ENCODE measurements at places on chromosomes 3 and 15.
A peak's percentile ranks its signal among the peaks of the same experiment; 100 is the strongest.

DNA sequence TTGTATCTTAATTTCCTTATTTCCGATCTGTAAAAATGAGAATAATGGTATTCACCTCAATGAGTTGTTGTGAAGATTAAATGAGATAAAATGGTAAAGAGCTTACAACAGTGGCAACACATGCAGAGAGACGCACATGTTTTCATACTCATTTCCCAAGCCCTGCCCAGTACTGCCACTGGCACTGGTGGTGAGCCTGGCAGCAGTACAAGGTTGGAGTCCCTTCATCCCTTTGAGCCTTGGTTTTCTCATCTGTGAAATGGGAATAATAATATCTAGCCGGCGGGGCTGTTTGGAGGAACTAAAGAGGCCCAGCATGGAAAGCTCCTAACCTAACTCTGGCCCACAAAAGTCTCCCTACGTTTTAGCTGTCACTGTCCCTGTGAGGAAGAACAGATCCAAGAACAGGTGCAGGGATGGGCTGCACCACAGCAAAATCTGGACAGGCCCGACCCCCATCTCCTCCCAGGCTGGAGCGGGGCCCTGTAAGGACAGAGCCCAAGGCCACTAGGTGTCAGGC is 866 bp upstream of the CD276 start:
- H3K36me3 ChIP-seq = no peaks in the 10 kb centered on the region
- no peak overlapping the region for H3K27ac ChIP-seq
- H3K4me1 ChIP-seq = peaks cover 13% of the 10 kb centered on the region

DNA sequence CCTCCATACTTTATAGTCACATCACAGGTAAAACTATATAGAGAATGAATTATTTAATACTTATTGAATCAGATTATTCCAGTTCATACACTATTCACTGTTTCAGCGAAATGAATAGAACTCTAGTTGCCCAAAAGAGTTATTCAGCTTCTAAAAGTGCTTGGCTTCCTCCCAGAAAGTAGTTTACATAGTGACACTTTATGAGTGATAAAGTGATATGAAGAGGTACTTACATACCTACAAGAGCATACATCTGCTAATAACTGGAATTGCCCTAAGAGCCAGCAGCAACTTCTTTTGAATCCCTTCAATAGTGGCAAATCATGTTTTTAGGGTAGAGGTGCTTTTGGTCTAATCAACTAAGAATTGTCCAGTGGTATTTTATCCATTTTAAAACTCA is 635.1 kb upstream of the AGTR1 start:
- no peak for DNase-seq
- no peaks in the 10 kb centered on the region for H3K27me3 ChIP-seq
- no peaks in the 10 kb centered on the region for H3K4me1 ChIP-seq
- H3K27ac ChIP-seq = no peak overlapping the region
- H3K4me3 ChIP-seq = no peak overlapping the region

- peak overlapping the region; percentile 94 for H3K27ac ChIP-seq
- no peaks in the 10 kb centered on the region for H3K27me3 ChIP-seq
- H3K36me3 ChIP-seq = peaks cover 61% of the 10 kb centered on the region
- peak overlapping the region; percentile 85 for H3K4me3 ChIP-seq
- no peak for DNase-seq
These were observed 536 bp downstream of the SNAPC5 start for GRCh38 chr15:66496951-66497501.

- H3K4me1 ChIP-seq = peaks cover 10% of the 10 kb centered on the region
- H3K27ac ChIP-seq = no peak overlapping the region
- H3K4me3 ChIP-seq = no peak overlapping the region
- no peaks in the 10 kb centered on the region for H3K36me3 ChIP-seq
- DNase-seq = no peak
These were observed 61.4 kb downstream of the UMPS start for GRCh38 chr3:124791639-124792151.

DNA sequence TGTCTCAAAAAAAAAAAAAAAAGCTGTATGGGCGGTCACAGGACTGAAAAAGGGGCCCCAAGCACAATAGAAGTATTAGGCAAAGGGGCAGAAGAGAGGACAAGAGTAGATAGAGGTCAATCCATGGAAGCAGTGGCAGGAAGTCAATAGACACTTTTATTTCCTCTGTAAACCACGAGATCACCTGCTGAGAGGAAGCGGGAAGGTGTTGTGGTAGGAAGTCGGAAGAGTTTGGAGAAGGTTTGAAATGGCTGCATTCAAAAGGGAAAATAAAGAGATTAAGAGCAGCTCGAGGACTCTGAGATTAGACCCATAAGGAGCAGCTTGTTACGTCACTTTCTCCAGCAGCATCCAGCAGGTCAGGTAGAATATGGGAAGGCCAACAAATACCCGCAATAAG is 14.2 kb upstream of the ZNF148 start:
- H3K36me3 ChIP-seq = no peaks in the 10 kb centered on the region
- no peak overlapping the region for H3K27ac ChIP-seq
- H3K4me3 ChIP-seq = no peak overlapping the region
- no peak for DNase-seq
- peaks cover 12% of the 10 kb centered on the region for H3K27me3 ChIP-seq

All from activated CD8-positive, alpha-beta memory T cell treated with anti-CD3 and anti-CD28 coated beads, Interleukin-2, amount 10 ng/mL, durations not matched to agents 7 days and 5 days (primary cell).